HuH-7 (cell line): ENCODE measurements at places on chromosomes 7 and 10.

GRCh38 chr10:87746911-87747310 is 71.1 kb downstream of the ATAD1 start:
- no peak for DNase-seq

DNA sequence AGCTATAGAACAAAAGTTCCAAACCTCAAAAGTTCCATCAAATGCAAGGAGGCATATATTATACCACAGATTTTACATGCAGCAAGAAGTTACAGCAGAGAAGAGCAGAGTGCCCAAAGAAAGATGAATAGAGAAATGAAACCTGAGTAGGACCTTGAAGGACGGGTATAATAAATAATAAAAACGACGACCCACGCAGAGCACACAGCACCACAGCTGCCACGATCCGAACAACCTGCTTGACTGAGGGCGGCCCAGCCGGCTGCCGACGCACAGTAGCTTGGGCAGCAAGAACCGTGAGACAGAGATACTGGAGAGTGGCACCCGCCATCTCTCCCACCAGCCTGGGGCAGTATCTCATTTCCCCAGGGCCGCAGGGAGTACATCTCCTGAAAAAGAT is 79.0 kb downstream of the HIPK2 start:
- no peak for DNase-seq

DNA sequence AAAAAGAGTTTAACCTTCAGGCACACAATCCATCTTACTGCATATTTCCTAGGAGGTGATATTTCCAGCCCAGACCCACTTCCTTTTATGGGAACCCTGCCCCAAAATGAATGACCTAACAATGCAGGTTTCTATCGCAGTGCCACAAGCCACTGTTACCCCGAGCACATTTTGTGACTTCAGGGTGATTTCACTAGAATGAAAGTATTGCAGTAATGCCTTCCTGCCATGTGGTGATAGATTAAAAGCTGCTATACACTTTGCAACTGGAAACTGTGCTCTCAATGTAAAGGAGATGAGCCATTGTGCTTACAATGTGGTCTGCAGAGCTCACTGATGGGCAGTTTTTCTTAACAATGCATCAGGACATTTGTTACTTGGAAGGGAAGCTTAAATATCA is 90.5 kb upstream of the RSU1 start:
- no peak for DNase-seq

- no peak for DNase-seq
Measured at GRCh38 chr10:51325649-51326048, 251.4 kb downstream of the PRKG1 start.

DNA sequence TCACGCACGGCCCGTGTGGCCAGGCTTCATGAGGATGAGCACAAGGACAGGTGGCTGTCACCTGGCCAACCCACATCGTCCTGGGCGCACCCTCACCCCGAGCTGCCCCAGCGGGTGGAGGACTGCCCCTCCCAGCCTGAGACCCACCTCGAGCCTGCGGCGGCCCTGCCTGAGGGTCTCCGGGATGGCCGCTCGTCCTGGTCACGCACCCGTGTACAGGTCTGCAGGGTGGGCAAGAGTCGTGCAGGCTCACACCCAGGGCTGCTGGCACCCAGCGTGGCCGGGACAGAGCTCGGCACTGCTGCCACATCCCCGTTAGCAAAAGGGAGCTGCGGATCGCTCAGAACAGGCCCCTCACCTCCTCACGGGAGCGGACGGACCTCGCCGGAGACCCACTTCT is 14.4 kb upstream of the UTF1 start:
- DNase-seq = no peak
